ENCODE measurements at places on chromosomes 16 and 17. TPM values are rescaled to one million over a fixed set of nuclear protein-coding genes. Genes with fewer than 3 reads are reported as not detected.

DNA sequence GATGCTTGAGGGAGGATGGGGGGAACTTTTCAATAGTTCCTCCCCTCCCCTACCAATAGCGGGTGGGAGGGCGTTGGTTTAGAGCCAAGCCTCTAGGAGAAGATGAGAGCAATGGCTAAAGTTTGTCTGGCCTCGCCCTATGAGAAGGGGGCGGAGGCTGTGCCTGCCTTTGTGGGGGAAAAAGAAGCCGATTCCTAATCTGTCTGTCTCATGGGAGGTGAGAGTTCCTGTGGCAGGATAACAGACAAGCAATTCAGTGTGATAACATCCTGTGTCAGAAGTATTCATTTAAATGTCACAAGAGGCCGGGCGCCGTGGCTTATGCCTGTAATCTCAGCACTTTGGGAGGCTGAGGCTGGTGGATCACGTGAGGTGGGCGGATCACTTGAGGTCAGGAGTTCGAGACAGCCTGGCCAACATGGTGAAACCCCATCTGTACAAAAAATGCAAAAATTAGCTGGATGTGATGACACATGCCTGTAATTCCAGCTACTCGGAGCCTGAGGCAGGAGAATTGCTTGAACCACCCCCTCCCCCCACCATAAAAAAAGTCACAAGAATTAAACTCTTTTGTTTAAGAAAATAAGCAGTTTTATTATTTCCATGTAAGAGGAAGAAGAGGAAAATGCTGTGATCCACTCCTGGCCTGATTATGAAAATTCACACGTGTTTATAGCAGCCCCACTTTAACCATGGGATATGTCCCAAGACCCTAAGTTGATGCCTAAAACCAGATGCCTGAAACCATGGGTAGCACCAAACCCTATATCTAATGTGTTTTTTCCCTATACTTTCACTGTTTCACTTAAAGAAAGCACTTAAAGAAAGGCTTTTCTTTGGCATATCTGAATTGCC lies 1.7 kb downstream of the SLFN5 start:
- peak; percentile 85 for DNase-seq

DNA sequence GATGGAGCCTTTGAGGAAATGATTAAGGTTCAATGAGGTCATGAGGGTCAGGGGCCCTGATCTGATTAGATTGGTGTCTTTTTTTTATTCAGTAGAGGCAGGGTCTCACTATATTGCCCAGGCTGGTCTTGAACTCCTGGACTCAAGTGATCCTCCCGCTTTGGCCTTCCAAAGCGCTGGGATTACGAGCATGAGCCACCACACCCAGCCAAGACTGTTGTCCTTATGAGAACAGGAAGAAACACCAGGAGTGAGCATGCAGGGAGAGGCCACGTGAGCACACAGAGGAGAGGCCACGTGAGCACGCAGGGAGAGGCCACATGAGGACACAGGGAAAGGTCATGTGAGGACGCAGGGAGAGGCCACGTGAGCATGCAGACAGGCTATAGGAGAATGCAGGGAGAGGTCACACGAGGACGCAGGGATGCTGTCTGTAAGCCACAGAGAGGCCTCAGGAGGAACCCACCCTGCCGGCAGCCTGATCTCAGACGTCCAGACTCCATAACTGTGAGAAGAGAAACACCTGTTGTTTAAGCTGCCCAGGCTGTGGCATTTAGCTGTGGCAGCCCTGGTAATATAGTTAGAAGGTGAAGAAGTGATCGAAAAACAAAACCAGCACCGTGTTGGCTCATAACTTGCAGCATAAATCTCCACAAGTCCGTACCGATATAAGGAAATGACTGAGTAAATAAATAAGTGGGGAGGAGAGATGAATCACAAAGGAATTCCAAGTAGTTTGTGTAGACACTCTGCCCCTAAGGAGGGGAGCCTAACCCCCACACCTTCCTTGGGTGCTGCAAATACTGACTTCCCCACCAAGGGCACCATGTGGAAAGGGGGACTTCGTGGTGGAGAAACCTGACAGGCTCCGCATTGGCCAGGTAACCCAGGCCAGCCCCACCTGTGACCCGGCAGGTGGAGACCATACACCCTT lies 14.6 kb upstream of the CSNK1D start:
- peak; percentile 87 for DNase-seq

DNA sequence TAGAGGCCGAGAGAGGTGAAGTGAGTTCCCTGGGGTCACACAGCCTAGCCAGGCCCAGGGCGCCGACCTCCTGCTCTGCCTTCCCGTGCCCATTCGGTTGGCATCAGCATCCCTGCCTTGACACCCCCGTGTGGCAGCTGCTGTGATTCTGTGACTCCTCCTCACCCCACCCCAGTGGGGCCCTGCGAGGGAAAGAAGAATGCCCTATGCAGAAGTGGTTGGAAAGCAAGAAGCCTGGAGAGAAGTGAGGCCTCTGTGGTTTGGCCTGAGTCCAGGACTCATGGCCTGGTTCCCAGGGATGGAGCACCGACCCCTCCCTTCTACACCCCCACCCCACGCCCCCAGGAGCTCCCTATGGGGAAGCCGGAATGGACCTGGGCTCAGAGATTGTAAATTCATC lies 296.2 kb downstream of the SEC14L1 start:
- peak; percentile 81 for DNase-seq

DNA sequence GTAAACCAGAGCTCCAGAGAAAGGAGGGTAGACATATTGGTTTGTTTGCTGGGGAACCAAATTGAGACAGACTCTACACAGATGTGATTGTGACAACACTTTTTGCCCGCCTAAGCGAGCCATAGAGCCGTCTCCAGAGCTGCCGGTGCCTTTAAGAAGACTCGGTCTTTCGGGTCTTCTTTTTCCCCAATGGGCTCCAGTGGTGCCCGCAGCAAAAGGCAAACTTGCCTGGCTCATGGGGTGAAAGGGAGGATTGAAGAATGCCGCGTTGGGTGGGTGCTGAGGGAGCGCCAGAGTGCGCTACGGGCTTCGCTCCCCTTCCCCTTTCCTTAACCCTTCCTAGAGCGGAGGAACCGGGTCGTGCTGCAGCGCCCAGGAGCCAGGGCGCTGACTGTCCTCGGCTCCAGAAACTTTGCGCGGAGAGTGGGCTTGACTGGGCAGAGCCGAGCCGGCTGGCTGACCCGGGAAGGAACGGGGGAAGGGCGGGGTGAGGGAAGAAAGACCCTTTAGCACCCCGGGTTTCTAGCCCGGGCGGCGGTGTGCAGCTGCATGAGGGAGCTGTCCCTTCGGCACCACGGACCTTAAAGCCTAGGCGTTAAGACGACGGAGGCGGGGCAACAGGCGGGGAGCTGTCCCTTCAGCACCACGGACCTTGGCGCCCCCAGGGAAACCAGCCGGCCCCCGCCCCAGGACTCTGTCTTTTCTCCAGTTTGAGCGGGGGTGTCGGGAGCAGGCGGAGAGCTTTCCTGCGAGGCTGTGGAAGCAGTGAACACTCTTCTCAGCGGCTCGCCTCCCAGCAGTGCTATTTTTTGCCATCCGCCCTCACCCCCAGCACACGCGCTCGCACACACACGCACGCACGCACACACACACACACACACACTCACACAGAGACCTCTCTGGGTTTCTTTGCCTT lies at the start of gene CACNG3:
Gene CACNG3 (plus strand): TSS at position 880 of the 916 bp plus-strand sequence. CDS start 420 bp downstream, outside the sequence.
- peak; percentile 51 for DNase-seq

- DNase-seq = no peak
Observed at GRCh38 chr17:5582209-5583185, 1.8 kb downstream of the NLRP1 start.

GRCh38 chr17:10681866-10682446 lies 15.4 kb downstream of the SCO1 start:
- DNase-seq = no peak

GRCh38 chr16:16930309-16931000 lies 540.3 kb downstream of the XYLT1 start:
- DNase-seq = no peak

DNA sequence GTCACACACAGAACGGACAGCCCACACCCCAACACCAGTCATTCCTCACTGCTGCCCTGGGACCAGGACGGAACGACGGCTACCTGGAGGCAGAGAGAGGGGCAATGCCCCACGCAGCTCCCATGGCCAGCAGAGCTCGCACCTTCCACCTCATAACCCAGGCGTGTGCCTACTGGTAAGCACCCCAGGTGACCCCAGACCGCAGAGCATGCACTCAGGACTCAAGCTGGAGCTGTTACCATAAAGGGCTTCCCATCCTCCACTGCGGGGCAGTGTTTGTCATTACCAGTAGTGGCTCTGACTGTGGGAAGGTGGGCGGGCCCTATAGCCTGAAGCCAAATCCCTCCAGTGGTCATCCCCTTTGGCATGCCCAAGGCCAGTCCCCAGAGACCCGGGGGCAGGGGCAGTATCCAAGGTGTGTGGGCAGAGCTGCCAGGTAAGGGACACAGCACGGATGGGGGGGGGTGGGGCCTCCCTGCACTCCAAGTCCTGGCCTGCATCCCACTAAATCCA lies 4.7 kb upstream of the BCAR1 start:
- DNase-seq = peak; percentile 57

- no peak for DNase-seq
Observed at GRCh38 chr17:8563024-8563776, 67.3 kb downstream of the MYH10 start.

The TP53TG3F gene
- not detected for total RNA-seq

DNA sequence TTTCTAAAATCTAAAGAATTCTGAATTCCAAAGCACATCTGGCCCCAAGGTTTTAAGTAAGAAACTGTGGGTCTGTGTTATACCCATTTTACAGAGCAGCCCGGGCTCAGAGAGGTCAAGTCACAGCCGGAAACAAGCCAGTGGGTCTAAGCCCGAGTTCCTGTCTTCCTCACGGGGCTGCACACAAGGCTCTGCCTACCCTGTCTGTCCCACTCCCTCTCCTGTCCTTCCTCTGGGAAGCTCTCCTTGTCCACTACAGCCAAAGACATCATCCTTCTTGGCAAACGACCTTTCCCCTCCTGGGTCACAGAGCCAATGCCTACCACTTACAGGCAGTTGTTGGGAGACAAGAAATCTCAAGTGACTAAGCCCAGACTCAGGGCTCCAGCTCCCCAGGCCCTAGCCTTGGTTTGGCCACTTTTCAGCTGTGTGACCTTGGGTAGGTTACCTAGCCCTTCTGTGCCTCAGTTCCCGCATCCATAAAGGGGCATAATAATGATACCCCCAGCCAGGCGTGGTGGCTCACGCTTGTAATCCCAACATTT lies 55.6 kb upstream of the MAP3K14 start:
- DNase-seq = no peak

GRCh38 chr17:55690105-55690508 lies 32.6 kb downstream of the TMEM100 start:
- DNase-seq = no peak

The CCL3 gene
- total RNA-seq = 0.27 TPM

DNA sequence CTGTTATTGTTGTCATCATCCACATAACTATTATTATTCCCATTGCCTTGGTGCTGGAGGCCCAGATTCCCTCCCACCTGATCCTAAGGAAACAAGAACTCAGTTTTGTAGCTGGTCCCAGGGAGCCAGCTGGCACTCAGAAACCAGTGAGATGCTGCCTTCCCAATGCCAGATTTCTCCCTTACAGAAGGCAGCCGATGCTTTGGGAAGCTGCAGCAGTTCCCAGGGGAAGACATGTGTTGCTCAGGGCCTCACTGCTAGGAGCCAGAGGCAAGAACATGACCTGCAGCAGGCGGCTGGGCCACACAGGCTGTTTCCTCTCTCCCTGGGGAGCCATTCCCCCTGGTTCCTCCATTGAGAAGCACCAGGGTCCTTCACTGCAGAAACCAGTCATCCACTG lies 59.9 kb upstream of the GRIN2A start:
- DNase-seq = no peak

GRCh38 chr16:89364606-89365005 lies 125.8 kb downstream of the ANKRD11 start:
- no peak for DNase-seq

The PDE6G gene
- total RNA-seq = not detected

DNA sequence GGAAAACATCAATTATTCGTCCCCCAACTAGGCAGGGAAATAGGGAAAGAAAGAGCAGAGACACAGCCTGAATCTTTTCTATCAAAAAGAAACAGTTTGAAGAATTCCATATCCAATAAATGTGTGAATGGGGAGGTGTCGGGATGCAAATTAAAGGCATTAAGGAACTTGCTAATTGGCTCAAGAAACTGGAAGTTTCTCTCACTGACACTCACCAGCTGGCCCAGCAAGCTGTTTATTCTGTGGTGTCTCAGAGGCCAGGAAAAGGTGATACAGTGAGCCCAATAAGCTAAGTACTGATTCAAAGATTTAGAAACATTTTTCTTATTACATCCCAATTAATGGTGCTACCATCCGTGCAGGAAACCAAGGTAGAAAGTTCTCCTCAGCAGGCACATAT lies 104.4 kb upstream of the CLEC3A start:
- DNase-seq = no peak

DNA sequence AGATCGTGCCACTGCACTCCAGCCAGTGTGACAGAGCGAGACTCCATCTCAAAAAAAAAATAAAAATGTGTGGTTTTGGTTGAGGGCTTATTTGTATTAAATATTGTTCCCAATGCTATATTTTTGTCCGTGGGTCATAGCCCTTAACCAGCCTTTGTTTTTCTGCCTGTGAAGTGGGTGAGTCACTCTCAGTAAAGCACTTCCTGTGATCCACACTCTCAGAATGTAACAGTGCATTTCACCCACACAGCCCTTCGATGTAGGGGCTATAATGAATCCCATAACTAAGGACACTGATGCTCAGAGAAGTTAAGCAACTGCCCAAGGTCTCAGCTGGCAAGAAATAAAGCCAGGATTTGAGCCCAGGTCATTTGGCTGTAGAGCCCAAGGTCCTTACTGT lies 34.7 kb upstream of the POLR3E start:
- DNase-seq = no peak

DNA sequence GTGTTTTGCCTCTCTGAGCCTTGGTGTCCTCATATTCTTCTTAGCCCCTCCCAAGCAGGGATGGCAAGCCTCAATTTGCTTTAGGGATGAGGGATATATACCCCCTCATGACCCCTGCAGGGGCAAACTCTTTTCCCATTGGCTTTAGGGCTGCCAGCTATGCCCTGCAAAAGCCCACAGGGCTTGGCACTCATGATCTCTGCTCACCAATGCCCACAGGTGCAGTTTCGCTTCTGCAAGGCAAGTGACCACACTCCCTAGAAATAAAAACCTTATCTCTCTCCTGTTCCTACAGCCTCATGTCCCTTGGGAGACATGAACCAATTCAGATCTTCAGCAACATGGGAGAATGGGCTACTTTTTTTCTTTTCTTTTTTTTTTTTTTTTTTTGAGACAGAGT lies 8.8 kb downstream of the BEAN1 start:
- DNase-seq = no peak

The HASPIN gene
- 0.13 TPM for total RNA-seq

DNA sequence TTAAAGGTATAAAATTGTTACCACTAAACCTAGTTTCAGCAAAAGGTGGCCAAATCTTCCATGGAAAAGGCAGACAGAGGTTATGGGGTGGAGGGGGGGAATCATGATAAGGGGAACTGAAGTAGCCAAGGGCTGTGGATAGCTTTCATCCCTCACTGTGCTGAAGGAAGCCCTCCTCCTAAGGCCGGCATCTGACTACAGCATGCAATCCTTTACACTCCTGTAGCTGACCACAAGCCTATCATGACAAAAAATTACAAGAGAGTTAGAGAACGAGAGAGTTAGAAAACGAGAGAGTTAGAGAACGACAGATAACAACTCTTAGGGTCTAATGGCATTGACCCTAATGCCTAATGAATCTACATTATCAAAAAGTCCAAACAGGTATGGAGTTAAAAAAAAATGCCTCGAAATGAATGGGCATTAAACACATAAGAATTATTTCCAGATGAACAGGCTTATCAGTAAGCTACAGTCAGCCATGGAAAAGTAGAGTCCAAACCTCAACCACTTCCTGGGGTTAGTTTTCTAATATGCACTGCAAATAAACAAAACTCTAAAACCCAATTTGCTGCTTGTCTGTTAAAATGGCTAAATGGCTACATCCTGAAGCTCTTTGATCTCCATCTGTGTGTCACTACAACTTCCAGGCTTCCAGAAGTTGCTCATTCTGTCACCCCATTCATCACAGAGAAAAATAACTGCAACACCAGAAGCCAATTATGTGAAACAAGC lies 29.7 kb downstream of the DUSP14 start:
- DNase-seq = no peak

All from Right ventricle myocardium superior (tissue), 1 donor.